ENCODE measurements at places on chromosomes 12 and 14.

DNA sequence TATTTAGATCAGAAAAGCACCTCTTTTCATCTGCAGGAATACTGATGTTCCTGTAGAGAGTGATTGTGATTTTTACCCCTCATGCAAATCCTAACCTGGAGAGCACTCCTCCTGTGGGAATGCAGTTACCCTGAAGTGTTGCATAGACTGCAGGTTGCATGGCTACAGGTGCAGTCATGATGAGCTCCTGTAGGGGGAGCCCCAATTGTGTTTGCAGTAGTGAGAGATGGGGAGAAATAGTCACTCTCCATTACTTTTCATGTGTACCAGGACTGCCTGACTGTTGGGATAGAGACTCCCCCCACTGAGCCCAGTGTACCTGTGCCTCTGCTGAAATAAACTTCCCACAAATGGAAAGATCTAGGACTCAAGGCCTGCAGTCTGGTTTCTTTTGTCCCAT, 1086.5 kb downstream of the SLC6A15 start:
- DNase-seq: no peak

GRCh38 chr12:130711756-130712155, 4.3 kb downstream of the RIMBP2 start:
- no peak for DNase-seq

DNA sequence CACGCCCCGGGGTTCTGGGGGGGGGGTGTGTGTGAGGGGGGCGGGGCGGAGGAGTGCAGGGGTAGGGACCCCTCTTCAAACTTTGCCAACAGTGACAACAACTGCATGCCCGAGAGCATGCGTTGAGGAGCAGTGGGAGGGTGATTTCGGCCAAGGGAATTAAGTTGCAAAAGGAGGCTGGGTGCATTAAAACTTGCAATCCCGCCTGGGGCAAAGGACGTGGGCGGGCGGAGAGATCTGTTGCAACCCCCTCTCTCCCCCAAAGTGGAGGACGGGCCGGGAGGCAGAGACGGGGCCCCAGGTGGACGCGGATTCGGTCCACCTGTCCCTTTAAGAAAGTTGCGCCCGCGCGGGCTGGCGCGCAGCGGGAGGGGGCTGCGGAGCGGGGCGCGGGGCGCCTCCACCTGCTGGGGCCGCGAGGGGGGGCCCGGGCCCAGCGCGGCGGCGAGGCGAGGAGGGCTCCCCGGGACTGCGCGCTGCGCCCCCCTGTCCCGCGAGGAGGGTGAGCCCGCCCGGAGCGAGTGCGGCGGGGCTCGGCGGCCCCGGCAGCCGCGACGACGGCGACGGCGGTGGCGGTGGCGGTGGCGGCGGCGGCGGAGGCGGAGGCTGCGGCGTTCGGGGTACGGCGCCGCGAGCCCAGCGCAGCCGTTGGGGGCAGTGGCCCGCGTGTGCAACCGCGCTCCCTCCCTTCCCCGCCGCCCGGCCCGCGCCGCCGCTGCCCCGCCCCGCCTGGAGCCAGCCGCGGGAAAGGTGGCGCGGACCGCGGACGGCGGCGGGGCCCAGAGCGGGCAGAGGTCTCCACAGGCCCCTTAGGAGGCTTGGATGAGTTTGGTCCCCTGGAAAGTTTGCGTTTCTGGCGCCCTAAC, 530 bp upstream of the FOXN4 start:
- no peak for DNase-seq

DNA sequence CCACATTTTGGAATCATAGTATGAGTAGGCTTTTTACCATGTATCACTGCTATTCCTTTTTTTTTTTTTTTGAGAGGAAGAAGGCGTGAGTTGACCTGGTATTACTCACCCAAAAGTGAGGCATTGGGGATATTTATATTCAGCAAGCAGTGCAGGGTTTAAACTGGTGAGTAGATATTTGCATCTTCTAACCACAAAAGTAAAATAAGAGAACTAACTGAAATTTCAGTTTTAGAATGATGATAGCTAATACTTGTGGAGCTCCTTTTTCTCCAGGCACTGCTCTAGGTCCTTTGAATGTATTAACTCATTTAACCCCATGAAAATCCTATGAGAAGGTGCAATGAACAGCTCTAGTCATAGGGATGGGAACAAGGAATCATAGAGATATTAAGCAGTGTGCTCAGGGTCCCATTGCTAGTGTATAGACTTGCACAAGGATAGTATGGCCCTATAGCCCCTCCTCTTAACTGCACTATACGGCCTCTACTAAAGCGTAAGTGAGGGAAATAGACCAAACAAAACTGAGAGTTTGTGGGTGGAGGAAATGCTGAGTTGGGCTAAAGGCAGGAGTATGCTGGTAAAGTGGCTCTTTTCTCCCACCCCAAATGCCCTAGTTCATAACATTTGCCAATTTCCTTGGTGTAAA, 104.3 kb upstream of the MAX start:
- DNase-seq: no peak

DNA sequence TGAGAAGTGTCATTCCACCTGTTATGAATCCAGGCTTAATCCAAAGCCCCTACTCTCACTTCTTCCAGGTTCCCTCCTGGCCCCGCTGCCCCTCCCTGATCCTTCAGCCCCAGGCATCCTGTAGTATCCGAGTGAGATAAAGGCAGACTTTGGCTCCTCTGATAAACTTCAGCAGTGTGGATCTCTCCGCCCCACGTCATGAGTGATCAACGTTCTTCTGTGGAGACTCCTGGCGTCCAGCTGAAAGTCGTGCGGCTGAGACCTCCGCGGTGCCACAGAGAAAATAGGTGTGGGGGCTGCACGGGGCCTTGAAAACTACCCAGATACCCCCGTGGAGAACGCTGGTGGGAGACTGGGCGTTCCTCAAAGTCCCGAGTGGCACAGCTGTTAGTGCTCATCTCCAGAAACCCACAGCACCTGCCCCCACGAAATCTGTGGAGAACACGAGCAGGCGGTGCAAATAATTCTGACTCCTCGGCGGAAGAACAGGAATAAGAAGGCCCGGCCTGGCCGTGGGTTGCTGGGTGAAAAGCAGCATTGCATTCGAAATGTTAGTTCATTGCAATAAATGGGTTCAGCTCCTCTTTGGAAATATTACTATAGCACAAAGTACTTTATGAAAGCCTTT, 180.0 kb upstream of the RGS6 start:
- no peak for DNase-seq

Data from dermis microvascular lymphatic vessel endothelial cell (primary cell).